ACHN (cell line): ENCODE measurements at places on chromosomes 3 and 15.

GRCh38 chr15:100994597-100995446 is 75.7 kb downstream of the LRRK1 start:
- no peak for DNase-seq

DNA sequence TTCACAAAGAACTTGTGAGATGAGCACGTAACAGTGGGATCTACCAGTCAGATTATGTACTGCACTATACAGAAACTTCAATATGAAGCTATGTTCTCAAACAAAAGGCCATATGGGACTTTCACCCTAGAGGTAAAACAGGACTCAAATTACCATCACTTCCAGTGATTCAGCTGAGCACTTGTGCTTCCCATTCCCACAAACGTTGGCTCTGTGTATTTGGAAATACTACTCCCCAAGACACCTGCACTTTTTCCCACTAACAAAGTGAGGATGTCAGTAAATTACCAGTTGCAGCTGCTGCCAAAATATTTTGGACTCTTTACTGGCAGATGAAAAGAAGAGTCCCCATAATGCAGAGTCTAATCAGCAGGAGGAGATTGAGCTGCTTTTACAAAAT is 1570.1 kb downstream of the SI start:
- DNase-seq = no peak

DNA sequence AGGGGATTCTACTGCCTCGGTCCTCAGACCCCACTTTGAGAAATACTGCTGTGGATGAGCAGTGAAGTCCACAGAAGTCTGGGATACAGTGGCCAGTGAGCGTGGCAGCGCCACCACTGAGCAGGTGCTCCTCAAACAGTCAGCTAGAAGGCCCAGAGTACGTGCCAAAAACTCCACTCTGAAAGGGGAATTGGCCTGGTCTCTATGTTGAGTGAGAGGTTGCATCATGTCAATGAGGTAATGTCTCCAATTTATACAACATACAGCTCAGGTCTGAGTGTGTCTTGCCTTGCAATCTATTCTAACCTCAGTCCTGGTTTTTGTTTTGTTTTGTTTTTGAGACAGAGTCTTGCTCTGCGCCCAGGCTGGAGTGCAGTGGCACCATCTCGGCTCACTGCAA is 53.3 kb upstream of the ETV5 start:
- no peak for DNase-seq

DNA sequence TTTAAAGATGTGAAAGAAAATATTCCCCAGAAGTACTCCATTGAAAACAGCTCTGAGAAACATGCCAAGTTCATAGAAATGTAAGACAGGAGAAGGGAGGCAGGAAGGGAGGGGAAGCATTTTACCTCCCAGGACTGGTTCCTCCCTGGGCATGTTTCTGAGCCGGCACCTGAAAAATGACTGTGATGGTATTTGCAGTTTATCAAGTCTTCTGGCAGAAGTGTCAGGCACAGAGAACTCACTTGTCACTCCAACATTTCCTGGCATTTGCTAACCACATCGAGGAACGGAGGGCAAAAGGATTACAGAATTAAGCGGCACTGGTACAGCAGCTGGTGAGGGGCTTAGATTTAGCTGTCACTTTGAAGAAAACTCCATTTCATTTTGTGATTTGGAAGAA is 1054.0 kb downstream of the TUSC7 start:
- no peak for DNase-seq

DNA sequence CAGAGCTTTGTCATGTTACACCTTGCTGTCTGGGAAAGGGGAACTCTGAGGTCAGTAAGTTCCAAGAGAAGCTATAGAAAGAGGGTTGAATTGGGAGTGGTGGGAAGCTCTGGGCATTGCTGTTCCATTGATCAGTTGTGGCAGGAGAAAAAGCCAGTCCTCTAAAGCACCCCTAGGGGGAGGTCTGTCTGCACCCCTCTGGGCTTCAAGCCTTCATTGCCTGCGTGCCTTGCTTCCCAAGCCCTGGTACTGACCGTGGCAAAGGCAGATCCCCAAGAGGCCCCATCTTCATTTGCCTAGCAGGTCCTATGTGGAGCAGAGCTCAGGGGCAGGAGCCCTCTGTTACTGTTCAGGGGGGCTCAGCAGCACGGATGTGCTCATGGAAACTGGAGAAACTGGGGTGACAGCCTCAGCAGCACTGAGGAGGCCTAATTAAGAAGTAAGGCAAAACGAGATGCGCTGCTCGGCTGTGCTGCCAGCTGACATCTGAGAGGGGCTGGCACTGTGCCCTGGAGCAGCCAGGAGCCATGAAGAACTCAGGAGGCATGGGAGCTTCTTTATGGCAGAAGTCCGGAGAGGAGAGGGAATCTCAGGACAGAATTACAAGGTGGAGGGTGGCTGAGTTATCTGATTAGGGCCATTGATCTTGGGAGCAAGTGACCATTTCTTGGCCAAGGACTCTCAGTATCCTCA is 270.9 kb downstream of the RPLP1 start:
- DNase-seq = no peak

DNA sequence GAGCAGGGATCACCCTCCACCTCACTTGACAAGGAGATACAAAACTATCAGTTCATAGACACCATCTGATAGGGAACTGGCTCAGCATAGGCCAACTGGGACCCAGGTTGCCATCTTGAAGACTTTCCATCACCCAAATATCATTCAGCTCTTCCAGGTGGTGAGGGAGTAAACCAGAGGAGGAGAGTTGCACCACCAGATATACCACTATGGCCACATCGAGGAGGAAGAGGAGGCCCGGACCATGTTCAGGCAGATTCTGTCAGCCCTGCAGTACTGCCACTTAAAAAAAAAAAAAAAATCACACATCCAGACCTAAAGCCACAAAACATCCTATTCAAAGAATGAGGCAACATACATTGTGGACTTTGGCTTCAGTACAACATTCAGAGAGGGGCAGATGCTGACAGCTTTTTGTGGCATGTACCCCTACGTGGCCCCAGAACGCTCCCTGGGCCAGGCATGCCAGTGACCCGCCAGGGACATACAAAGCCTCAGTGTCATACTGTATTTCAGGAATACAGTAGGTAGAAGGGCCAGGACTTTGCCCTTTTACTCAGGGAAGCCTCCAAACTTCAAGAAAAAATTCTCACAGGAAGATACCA is 18.4 kb upstream of the EMC3 start:
- DNase-seq = no peak

GRCh38 chr3:178236555-178237277 is 299.5 kb upstream of the KCNMB2 start:
- no peak for DNase-seq

GRCh38 chr3:114928989-114929640 is 218.0 kb downstream of the ZBTB20 start:
- DNase-seq = no peak

GRCh38 chr3:159634483-159634882 is 354.2 kb upstream of the IL12A start:
- peak; percentile 47 for DNase-seq

- no peak for DNase-seq
These were observed 15.8 kb upstream of the ABTB1 start for GRCh38 chr3:127656906-127657305.

- no peak for DNase-seq
These were observed 97.9 kb upstream of the EIF1B start for GRCh38 chr3:40211579-40211978.

GRCh38 chr15:95557226-95558046 is 773.1 kb upstream of the NR2F2 start:
- peak; percentile 80 for DNase-seq

DNA sequence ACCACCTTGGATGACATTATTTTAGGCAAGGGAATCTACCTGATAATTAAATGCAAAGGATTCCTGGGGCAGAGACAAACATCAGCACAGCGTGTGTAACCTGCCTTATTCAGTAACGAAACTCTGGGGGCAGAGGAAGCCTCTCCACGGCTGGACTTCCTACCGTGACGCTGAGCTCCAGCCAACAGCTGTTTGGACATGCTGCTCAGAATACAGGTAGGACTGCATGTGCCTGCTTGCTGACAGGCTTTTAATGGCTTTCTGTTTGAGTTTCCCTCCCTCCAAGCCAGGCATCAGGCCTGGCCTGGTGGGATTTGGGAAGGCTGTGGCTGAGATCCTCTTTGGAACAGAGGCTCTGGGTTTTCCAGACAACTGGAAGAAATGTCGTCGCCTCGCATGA is 150.6 kb downstream of the ADAMTS17 start:
- DNase-seq = no peak
